Right ventricle myocardium inferior (tissue), 1 donor: ENCODE measurements at places on chromosomes 7 and 10.

DNA sequence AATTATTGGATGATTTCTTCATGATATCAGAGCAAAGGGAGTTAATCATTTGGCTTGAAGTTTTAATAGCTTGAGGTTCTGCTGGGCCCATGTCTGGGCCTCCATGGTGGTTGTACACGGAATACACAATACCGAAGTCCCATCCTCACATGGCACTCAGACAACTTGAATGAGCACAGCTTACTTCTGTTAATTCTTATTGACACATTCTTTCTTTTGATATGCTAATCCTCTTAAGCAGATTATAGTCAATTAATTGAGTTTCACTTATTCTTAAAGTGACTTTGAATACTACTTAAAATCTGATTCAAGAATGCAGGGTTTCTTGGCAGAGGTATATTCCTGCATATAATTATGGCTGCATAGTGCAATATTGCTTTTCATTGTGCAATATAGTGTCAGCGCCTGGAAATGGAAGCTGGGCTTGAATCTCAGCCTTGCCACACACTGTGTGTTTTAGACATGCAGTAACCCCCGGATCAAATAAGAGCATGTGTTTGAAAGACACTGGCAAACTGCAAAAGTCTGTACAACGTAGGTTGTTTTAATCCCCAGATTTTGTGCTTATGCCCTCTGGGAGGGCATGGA lies 543.5 kb upstream of the ADARB2 start:
- DNase-seq = no peak

DNA sequence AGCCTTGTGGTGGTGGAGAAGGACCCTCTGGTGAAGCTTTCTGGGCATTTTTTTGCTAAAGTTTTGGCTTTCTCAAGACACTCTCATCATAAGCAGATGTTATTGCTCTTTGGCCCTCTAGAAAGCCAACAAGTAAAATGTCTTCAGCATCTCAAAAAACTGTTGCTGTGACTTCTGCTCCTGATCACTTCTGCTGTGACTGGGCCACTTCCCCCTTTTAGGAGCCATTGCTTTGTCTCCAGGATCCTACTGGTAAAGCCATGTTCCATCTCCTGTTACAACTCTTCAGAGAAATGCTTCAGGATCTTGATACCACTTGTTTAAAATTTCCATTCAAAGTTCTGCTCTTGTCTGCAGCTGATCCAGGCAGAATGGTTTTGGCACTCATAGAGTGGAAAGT lies 10.9 kb downstream of the PARP12 start:
- no peak for DNase-seq

- DNase-seq = no peak
Measured at GRCh38 chr7:17307969-17308648, 9.7 kb downstream of the AHR start.

DNA sequence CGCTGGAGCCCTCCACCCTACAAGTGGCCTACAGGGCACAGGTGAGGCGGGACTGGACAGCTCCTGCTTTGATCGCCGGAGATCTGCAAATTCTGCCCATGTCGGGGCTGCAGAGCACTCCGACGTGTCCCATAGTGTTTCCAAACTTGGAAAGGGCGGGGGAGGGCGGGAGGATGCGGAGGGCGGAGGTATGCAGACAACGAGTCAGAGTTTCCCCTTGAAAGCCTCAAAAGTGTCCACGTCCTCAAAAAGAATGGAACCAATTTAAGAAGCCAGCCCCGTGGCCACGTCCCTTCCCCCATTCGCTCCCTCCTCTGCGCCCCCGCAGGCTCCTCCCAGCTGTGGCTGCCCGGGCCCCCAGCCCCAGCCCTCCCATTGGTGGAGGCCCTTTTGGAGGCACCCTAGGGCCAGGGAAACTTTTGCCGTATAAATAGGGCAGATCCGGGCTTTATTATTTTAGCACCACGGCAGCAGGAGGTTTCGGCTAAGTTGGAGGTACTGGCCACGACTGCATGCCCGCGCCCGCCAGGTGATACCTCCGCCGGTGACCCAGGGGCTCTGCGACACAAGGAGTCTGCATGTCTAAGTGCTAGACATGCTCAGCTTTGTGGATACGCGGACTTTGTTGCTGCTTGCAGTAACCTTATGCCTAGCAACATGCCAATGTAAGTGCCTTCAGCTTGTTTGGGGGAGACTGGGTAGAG lies at the start of gene COL1A2:
TSS of gene COL1A2 (plus strand) at position 459 of the 704 bp plus-strand sequence. CDS start at position 596, 137 bp downstream.
- DNase-seq = peak; percentile 86

GRCh38 chr10:5812283-5813090 lies 747 bp downstream of the GDI2 start:
- peak; percentile 86 for DNase-seq

DNA sequence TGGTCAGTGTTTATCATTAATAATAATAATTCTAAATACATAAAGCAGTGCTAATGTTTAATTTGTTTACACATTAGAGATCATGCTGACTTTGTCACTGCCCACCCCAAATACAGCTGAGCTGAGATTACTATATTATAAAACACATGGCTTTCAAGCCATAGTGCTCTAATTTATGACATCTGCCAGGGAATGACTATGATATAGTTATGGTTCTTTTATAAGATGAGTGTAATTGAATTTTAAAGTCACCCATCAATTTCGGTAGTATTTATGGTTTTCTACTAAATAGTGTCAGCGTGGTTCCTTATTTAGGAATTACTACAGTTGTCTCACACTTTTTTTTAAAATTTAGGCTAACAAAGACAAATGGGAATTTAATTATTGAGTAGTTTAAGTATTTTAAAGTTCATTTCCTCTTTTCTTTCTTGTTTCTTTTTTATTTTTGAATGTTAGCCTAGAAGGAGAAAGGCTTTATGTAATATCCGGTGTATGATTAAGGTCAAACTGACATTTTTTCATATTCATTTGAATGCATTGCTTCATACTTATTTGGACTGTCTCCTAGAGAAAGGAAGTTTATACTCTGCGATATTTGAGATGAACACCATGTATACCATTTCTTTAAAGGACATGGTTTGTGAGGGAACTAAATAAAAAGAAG lies 3.9 kb downstream of the CDK14 start:
- no peak for DNase-seq

DNA sequence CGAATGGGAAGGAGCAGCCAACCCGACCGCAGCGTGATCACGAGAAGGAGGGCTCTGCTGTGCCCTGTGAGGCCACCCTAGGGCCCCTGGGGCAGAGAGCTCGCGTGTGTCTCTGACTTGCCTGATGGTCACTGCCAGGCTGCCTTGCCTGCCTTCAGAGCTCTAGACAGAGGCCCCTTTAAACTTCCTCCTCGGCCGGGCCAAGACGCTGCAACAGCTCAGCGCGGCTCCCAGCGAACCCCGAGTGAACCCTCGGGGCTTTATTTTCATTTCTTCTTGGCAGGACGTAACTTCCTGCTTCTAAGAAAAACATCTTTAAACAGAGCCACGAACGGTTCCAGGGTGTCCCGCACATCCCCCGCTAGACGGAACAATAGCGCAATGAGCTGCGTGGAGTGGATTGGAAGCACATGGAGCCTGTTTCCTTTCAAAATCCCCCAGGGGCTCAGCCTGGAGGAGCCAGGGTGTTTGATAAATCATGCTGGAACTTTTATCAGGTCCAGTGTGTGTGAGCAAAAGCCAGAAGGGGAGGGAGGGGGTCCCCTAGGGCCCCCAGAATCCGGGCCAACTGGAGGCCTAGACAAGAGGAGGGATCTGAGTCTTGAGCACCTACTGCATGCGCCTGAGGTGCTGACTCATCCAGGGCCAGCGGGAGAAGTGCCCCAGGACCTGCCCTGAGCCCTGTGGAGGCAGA lies 134.1 kb upstream of the GDF10 start:
- peak; percentile 83 for DNase-seq

DNA sequence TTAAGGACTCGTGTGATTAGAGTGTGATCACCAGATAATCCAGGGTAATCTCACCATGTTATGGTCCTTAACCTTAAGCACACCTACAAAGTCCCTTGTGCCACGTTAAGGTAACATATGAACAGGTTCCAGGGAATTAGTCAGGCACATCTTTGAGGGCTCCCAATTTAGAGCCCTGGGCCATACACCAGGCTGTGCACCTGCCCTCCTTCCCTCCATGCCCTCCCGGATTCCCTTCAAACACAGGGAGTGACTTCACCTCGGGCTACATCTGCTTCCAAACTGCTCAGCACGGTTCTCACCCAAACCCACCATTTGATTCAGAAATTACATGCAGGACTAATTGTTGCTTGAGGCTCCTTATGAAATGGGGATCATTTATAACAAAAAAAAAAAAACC lies 93.9 kb upstream of the HABP2 start:
- no peak for DNase-seq
